ENCODE measurements at places on chromosomes 6 and 20.

- DNase-seq = no peak
Observed at GRCh38 chr20:23270382-23270911, 80.1 kb upstream of the NXT1 start.

GRCh38 chr6:130827247-130828149 lies at the start of gene SMLR1:
SMLR1 (plus strand) TSS chr6:130827406; CDS start chr6:130827414, 8 bp downstream.
- DNase-seq = no peak

- no peak for DNase-seq
Observed at GRCh38 chr6:162572240-162572639, 155.3 kb downstream of the PRKN start.

DNA sequence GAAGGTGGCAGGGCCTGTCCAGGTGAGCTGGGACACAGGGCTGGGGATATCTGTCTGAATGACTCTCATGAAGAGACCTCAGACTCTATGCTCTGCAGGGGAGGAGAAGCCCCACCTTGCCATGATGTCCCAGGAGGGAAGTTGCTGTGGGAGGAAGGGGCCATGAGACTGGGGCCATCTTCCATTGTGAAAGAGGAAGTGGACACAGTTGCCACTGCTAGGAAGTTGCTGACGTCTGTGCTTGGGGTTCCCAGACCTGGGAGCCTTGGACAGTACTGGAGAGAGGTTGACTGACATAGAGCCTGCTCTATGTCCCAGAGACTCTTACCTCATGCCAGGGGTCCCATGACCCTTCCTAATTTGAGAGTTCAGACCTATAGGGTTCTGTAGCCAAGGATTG lies 24.5 kb downstream of the SIRPB1 start:
- peak; percentile 30 for DNase-seq

DNA sequence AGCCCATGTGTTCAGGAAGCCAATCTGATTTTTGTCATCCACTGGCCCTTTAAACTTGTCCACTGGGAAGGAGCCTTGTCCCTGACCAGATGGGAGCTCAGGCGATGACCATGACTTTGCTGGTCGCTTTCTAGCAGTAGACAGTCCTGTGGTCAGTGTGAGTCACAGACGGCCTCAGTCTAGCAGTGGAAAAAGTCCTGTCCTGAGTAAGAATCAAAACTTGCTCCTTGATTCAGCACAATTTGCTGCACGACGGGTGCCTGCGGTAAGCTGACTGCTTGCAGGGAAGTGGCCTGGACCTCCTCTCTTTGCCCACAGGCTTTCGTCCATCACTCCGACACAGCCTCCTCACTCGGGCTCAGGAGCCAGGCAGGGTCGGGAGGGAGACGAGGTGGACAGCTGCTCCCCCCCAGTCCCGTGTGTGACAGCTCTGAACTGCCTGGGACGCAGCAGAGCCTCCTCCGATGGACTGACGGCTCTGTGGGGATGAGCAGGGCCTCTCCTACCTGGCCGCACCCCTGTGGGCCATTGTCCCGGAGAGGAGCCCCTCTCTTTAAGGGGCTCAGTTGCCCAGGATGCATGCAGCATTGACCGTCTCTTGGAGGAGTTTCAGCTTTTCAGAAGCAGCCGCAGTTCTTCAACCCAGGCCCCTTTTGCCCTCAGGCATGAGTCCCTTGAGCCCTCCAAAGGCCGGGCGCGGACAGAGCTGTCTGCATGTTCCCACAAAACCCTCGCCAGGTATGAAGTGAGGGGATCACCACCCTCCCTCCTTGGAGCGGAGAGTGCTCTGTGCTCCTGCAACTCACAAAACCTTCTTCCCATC lies 209.2 kb downstream of the ANKRD60 start:
- DNase-seq = no peak

GRCh38 chr6:20693466-20694063 lies 159.3 kb downstream of the CDKAL1 start:
- DNase-seq = no peak

DNA sequence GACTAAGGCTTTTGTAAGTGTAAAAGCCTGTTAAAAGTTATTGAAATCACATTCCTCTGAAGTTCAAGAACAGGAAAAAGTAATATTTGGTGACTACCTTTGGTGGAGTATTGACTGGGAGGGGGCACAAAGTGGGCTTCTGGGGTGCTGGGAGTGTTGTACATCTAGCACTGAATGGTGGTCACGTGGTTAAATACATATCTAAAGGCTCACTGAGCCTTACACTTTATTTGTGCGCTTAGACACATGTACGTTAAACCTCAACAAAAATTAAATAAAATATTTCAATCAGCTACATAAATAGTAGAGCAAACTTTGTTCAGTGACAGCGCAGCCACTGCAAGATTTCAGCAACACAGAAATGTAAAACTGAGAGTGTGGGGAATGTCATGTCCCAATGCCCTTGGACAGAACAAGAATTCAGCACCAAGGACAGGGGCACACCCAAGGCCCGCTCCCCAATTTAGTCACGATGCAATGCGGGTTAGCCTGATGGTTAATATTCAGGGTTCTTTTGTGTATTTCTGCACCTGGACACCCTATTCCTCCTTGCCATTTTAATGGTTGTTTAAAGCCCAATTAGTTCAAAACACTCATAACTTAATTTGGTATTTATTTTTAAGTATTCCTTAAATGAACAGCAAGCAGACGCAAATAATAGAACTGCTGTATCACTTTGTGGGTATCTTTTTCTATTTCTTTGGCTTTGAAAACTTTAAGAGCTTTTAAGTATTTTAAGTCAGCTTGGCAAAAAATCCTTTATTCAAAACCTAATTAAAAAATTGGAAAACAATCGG lies 37.4 kb downstream of the ANGPT4 start:
- DNase-seq = peak; percentile 64

- no peak for DNase-seq
Observed at GRCh38 chr6:74519163-74519562, 686.7 kb downstream of the COL12A1 start.

GRCh38 chr20:37919389-37920040 lies 16.6 kb downstream of the VSTM2L start:
- DNase-seq = no peak

- DNase-seq = no peak
Observed at GRCh38 chr6:156454867-156455266, 322.3 kb upstream of the ARID1B start.

- peak; percentile 14 for DNase-seq
Observed at GRCh38 chr20:2402271-2402980, 21.7 kb downstream of the TGM6 start.

DNA sequence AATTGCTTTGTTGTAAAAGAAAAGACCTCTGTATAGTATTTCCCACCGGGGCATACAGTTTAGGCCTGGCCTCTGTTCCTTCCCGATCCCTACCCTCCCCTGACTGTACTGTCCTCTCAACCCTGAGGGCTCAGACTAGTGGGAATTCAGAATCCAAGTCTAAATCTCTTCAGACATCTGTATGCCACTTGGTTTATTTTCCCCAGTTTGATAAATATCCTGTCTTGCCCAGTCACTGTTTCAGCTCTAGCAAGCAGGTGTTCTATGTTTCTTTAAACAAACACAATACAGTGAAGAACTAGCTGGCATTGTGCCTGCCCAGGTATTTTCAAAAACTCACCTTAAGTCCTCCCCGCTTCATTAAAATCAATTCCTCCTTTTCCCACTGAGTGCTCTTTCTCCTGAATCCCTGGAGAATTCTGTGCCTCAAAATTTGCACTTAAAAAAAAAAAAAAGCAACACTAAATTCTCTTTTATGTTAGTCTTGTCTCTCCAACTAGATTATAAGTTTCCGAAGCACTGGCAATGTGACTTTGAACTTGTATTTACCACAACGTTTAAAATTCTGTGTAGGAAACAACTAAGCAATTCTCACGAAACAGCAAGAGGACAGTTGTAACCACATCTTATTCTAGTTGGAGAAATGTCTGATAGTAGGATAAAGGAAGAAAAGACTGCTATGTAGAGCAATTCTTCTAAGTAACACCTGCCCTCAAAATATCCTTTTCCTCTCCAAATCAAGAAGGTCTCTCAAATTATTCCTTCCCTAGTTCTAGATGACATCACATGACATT lies 112.0 kb upstream of the CARMIL1 start:
- no peak for DNase-seq

GRCh38 chr6:108555399-108556052 lies 5.2 kb upstream of the FOXO3 start:
- DNase-seq = no peak

GRCh38 chr6:16412171-16412570 lies 173.8 kb downstream of the GMPR start:
- DNase-seq = no peak

GRCh38 chr20:38221119-38221589 lies 39.4 kb downstream of the KIAA1755 start:
- peak; percentile 30 for DNase-seq

GRCh38 chr20:40588891-40589290 lies 100.1 kb downstream of the MAFB start:
- DNase-seq = no peak

DNA sequence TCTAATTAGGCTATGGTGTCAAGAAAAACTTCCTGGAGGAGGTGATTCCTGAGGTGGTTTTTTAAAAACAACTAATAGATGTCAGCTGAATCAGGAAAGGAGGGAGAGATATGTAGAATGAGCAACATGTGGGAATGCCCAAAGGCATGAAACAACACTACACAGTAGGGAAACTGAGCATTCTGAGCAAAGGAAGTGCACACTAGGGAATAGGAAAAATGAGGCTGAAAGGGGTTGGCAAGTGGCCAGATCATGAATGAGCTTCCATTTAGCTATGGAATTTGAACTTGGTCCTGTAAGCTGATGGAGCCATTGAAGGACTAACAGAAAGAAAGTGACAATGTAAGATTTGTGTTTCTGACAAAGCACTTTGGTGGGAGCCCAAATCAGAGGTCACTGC lies 16.9 kb upstream of the SLC35F1 start:
- DNase-seq = no peak

GRCh38 chr6:54613596-54613995 lies 233.0 kb upstream of the FAM83B start:
- no peak for DNase-seq

- DNase-seq = no peak
Observed at GRCh38 chr6:53246924-53247323, 98.3 kb upstream of the GCM1 start.

DNA sequence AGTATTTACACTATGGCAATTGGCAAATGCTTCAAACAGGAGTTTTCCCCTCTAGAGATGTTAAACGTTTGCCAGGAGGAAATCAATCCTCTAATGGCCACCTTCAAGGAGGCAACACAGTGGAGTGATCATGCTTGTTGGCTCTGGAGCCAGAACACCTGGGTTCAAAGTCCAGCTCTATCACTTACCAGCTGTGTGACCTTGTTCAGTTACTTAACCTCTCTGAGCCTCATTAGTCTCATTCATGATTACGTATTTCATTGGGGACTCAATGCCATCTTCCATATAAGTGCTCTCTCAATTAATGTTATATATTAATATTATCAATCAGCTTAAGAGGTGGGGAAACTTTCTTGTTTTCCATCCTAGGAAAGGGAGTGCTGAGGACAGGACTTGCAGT lies 26.1 kb downstream of the SLC52A3 start:
- no peak for DNase-seq

- DNase-seq = no peak
Observed at GRCh38 chr20:62924442-62925075, 1.7 kb downstream of the DIDO1 start.

- no peak for DNase-seq
Observed at GRCh38 chr6:43122146-43122545, 46.0 kb downstream of the PTK7 start.

DNA sequence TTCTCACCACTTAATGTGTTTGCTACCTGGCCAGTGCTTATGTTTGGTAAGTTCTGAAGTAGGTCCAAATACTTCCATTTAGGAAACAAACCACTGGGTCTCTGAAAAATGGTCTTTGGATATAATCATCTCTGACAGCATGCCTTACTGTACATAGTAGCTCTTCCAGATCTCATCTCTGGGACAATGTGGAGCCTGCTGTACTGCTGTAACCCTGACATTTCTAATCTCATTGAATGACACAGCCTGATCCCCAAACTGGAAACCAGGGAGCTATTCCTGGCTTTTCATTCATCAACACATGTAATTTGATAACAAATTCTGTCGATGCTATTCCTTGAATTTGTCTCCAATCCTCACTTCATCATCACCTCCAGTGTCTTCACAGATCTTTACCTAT lies 23.5 kb downstream of the OGFRL1 start:
- no peak for DNase-seq

DNA sequence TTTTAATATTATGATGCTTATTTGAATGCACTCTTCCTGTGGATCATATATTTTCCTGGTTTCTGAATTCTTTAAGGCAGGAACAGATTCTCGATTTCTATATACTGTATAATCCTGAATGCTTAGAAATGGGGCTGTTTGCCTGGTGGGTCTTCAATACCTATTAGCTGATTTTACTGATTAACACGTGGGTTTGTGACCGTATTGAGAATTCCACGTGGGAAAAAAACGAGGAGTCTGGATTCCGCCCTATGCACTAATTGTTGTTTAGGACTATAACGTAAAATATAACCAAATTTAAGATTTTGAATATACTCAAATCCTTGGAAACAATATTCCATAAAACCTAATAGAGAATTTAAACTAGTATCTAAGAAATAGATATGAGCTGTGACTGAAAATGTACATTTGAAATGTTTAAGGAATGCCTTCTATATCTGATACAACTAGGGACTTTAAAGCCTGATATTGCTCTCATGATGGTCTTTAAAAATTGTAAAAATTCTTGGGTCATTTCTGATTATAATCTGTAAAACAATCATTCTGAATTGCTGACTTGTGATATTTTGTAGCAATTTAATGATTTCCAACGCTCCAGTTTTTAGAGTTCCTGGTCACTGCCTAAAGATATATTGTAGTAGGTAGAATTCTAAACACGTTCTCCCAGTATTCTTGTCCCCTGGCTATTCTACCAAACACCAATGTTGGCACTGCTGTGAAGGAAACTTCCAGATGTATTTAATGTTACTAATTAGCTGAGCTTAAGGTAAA lies 93.6 kb upstream of the NOX3 start:
- no peak for DNase-seq

- no peak for DNase-seq
Observed at GRCh38 chr6:133992992-133993680, 40.1 kb downstream of the TBPL1 start.

DNA sequence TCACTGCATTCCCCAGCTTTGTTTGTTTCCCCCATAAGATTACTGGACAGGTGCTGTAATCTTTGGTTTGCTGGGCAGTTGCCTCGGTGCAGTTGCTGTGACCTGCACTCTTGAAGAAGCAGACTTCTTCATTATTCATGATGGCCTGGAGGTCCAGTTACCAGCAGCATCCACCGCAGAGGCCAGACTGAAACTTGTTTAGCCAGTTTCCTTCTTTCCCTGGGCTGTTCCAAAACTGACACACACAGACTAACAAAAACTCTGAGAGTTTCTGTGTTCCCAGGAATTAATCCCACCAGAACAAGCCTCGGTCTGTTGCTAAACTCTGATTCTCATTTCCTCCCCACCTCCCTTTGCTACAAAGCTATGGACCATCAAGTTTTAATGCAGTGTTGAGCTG lies 144.1 kb downstream of the QRSL1 start:
- DNase-seq = no peak

GRCh38 chr6:7058250-7058923 lies 49.4 kb upstream of the RREB1 start:
- peak; percentile 44 for DNase-seq

GRCh38 chr6:164842085-164842484 lies 467.3 kb downstream of the C6orf118 start:
- no peak for DNase-seq

GRCh38 chr6:22804620-22805261 lies 235.4 kb downstream of the HDGFL1 start:
- DNase-seq = no peak

- no peak for DNase-seq
Observed at GRCh38 chr6:133956416-133957049, 3.5 kb downstream of the TBPL1 start.

- DNase-seq = no peak
Observed at GRCh38 chr20:63697868-63698545, 1.6 kb downstream of the TNFRSF6B start.
